NCI-H1436 (cell line): ENCODE measurements at places on chromosomes 5 and 9.

DNA sequence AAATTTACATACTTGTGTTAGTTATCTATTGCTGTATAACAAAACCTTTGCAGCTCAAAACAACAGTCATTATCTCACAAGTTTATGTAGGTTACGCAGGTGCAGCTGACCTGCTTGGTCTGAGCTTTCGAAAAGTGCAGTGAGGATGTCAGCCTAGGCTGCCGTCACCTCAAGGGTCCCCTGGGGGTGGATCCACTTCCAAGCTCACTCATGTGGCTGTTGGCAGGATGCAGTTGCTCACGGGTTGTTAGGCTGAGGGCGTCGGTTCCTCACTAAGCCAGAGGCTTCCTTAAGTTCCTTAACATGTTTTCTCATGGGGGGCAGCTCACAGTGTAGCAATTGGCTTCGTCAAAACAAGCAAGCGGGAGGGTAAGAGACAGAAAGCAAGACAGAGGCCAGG lies 139.8 kb downstream of the DOCK8 start:
- DNase-seq, result peak; percentile 39

DNA sequence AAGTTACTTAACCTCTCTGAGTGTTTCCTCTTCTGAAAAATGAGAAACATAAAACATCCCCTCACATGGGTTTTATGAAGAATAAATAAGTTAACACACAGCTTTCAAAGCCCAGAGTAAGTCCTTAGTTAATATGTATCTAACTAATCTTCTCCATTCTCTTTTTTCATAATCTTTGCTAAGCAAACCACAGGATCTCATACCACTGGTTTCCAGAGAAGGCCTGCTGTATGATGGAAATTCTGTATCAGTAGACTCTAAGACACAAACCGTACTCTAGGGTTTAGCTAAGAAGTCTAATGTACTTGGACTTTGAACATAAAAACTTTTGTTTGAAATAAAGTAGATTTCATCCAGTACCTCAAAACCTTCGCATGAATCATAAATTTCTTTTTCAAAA lies 307.9 kb downstream of the SPOCK1 start:
- DNase-seq, result no peak

DNA sequence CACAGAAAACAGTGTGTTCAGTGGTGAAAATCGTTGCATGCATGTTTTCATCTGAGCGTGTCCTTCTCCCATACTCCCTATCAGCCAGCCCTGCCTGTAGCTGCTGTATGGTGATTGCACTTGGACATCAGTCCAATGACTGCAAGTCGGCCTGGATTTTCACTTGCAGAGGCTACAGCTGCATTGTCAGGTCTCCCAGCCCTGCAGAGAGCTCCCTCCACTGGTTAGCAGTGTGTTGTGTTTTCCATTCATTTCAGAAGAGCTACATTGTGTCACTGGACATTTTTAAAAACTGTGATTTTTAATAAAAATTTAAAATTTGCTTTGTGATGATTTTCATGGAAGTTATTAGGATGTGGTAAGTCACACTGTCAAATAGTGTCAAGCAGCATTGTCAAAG lies 96.6 kb downstream of the SYK start:
- no peak for DNase-seq

DNA sequence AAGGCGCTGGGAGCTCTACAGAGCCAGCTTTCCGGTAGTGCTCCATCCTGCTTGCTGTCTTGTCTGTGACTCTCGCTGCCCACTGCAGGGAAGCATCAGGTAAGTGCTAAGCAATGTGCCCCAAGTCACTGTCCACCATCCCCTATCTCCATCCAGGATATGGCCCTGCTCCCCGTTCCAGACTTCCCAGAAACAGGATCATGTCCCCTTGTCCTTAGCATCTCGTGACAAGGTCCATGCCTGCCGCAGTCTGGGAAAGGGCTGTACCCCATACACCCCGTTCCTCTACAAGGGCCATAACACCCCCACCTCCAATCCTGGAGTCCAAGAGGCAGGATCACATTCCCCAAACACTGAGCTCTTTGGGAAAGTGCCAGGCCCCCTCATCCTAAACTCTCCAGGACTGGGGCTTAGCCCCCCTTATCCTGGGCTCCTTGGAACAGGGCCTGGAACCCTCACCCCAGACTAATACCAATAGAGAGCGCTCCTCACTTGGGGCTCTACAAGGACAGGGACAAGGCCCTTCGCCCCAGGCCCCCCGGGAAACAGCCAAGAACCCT lies 566 bp downstream of the RPP25L start:
- DNase-seq, result no peak

GRCh38 chr5:2140501-2141175 lies 257.9 kb upstream of the IRX4 start:
- no peak for DNase-seq

DNA sequence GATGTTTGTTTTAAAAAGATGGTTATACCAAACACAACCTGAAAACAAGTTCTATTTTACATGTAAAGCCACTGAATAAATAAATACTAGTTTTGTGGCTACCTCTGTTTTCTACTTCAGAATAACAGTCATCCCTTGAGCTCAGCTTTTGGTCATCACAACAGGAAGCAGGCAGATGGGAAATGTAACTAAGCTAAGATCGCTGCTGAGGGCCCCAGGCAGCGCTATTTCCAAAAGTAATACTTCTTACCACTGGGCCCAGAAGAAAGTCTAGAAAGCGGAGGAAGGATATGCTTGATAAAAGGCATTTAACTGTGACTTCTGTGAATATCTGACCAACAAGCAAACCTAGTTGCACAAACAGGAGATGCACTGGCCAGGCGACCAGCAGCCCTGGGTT lies 61.4 kb downstream of the SERINC5 start:
- no peak for DNase-seq
